Iris pigment epithelial cell (primary cell): ENCODE measurements at places on chromosomes 2 and 18.

GRCh38 chr2:38619458-38620164 lies 16.9 kb upstream of the HNRNPLL start:
- peak; percentile 54 for DNase-seq

DNA sequence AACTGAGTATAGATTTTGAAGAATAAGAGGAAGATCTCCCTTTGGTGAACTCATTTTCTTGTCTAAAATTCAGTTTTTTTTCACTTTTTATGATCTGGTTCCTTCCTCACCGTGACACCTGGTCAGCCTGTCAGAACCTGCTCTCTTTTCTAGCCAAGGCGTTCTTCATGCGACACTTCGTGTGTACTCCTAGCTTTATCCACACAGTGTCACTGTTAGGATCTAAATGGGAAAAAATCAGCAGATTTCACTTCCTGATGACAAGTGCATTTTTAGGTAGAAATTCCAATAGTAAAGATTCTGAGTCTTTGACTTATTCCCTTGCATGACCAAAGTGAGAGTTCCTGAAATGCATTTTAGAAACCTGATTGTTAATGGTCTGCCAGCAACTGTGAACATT lies 89.8 kb downstream of the KLHL14 start:
- no peak for DNase-seq

DNA sequence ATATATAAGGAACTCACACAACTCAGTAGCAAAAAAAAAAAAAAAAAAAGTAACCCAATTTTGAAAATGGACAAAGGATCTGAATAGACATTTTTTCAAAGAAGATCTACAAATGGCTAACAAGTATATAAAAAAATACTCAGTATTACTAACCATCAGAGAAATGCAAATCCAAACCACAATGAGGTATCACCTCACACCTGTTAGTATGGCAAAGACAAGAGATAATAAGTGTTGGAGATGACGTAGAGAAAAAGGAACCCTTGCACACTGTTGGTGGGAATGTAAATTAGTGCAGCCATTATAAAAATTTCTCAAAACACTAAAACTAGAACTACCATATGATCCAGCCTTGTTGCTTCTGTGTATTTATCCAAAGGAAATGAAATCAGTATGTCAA lies 5.8 kb upstream of the CNDP1 start:
- DNase-seq = no peak

DNA sequence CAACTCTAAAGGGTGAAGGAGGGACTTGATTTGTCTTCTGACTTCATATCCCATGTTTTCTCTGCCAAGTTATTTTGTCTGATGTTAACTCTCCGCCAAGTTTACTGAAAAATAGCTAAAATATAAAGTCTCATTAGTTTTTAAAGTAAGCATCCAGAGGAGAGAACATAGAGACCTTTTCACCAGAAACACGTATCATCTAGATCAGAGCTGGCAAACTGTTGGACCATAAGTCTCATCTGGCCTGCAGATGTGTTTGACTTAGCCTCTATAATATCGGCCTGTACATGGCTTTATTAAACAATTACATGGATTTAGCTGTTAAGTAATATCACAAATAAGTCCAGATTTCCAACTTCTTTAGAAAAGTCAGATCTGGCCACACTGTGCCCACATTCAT lies 182.6 kb downstream of the PLCL1 start:
- DNase-seq = no peak

- DNase-seq = no peak
These were observed 462.7 kb downstream of the TGIF1 start for GRCh38 chr18:3912705-3913104.

GRCh38 chr2:205834796-205835195 lies 152.5 kb downstream of the NRP2 start:
- DNase-seq = no peak

GRCh38 chr18:60385693-60386092 lies 13.1 kb upstream of the MC4R start:
- no peak for DNase-seq

GRCh38 chr2:6967301-6967700 lies 50.1 kb downstream of the RNF144A start:
- DNase-seq = no peak

GRCh38 chr2:67994716-67995115 lies 68.1 kb downstream of the C1D start:
- DNase-seq = no peak

DNA sequence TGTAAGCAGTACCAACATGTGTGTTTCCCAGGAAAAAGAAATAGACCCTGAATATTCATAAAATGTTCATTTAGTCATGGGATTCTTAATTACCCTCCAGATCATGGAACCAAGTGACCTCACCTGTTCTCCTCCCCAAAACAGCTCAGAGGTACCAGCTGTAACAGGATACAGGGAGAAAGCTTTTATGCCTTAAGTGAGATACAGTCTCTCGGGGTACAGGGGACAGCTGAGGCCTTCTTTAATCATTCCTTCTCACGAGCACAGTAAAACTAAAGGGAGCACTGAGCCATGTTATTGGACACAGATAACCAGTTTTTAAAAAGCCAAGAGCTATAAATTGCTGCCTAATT lies 16.6 kb downstream of the EPHA4 start:
- no peak for DNase-seq

- DNase-seq = no peak
These were observed 527.5 kb downstream of the GALR1 start for GRCh38 chr18:77777163-77777562.

DNA sequence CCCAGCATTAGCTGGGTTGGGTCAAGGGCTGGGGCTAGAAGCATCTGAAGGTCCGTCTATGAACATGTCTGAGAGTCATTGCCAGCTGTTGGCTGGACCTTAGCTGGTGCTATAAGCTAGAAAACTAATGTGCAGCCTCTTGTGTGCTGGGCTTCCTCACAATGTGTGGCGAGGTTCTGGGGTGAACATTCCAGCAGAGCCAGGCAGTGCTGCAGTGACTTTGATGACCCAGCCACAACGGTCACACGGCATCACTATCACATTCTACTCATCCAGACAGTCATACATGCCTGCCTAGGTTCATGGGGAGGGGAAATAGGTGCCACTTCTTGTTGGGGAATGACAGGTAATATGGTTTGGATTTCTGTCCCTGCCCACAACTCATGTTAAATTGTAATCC lies 260.5 kb downstream of the CYP26B1 start:
- no peak for DNase-seq

GRCh38 chr2:19021721-19022120 lies 336.7 kb downstream of the OSR1 start:
- peak; percentile 56 for DNase-seq

GRCh38 chr18:13067966-13068365 lies 76.8 kb downstream of the CEP192 start:
- peak; percentile 17 for DNase-seq

DNA sequence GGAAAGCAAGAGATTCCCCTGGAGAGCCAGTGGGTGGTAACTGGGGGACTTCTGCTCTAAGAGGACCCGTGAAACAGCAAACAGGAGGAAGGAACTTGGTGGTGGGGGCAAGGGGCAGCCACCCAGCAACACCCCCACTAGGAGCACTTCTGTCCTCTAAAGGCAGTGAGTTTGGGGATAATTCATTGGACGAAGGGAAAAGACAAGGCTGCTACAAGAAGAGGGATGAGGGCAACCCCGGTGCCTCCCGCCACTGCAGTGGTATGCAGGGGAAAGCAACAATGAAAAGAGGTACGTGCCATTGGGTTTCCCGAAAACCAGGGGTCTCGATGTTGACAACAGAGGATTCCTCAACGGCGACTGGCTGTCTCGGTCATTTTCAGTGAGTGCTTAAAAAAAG lies 9.1 kb downstream of the RPL31 start:
- no peak for DNase-seq

GRCh38 chr18:10139783-10140410 lies 226.1 kb downstream of the VAPA start:
- peak; percentile 61 for DNase-seq

DNA sequence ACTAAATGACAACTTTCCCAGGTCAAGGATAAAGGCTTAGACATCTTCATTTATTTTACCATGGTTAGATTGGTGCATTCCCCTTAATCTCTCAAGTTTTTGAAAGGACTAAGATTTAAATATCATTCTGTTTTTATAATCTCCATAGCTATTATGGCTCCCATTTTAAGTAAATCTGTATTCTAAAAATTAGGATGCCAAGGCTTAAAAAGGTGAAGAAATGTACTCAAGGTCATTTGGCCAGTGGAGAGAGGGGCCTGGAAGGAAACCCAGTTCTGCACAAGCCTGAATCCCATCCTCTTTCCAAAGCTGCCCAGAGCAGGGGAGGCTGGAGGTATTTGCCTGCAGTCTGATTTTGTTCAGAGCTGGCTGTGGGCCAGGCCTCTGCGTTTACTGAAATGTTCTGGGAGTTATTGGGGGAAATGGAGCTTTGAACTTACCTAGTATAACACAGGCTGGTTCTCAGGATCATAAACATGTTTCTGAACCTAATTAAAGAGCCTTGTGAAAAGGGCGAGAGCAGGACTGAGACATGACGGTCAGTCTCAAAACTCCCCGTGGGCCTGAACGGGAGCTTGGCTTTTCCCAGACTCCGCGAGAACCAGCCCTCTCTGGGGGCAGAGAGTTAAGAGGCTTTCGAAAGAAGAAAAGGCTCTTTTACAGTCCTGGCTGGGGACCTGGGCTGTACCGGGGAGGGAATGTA lies 85.6 kb downstream of the DDX1 start:
- no peak for DNase-seq

DNA sequence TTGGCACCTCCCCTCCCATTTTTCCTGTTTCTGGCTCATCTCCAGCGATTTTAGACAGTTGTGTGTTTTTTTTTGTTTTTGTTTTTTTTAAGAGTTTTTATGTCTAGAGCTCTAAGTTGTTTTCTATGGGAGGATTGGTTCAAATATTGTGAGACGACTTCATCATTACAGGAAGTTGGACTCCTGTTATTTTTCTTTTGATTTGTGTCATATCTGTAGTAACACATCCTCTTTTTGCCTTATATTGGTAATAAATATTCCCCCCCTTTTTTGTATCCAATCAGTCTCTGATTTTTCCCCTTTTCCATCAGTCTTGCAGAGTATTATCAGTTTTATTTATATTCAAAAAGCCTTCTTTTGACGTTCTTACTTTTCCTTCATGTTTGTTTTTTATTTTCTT lies 89.0 kb downstream of the KIAA1328 start:
- no peak for DNase-seq

- DNase-seq = no peak
These were observed 66.7 kb downstream of the SKA1 start for GRCh38 chr18:50441501-50441900.

DNA sequence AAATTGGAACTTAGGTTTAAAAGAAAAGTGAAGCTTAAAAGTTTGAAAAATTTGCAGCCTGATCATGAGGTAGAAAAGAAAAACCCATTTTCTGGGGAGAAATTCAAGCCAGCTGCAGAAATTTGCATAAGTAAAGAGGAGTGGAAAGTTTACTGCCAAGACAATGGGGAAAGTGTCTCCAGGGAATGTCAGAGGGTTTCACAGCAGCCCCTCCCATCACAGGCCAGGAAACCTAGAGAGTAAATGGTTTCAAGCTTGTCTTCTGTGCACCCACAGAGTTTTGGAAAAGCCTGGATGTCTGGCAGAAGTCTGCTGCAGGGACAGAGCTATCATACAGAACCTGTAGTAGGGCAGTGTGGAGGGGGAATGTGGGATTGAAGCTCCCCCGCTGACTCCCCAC lies 254.0 kb upstream of the FSIP2 start:
- no peak for DNase-seq

DNA sequence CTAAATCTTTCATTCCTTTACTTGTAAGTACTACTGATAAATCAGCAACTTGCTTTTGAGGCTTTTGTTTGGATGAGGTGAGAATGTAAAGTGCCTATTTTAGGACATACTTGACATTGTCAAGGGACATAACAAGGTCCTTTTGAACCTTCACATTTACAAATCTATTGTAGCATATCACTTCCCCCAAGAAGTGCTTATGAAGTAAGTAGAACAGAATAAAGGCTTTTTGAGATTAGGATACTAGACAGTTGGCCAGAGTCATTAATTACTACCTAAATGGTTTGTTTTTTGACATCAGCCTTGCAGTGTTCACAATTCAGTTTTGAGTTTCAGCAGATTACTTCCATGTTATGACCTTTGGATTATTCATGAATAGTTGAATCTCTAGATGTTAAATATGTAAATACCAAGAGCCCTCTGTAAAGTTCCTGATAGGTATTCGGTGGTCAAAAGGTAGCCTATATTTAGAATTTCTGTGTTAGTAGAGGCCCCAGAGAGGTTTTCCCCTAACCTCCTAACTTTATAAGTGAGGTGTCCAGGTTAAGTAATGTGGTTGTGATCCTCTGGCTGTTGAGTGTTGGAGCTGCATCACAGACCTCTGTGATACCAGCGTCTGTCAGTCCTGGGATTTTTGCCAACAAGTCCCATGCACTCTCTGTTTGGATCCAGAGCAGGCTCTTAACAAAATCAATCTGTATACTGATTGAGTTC lies 67.2 kb downstream of the LCLAT1 start:
- peak; percentile 74 for DNase-seq

- no peak for DNase-seq
These were observed 90.7 kb downstream of the ZBTB7C start for GRCh38 chr18:48318436-48318835.

DNA sequence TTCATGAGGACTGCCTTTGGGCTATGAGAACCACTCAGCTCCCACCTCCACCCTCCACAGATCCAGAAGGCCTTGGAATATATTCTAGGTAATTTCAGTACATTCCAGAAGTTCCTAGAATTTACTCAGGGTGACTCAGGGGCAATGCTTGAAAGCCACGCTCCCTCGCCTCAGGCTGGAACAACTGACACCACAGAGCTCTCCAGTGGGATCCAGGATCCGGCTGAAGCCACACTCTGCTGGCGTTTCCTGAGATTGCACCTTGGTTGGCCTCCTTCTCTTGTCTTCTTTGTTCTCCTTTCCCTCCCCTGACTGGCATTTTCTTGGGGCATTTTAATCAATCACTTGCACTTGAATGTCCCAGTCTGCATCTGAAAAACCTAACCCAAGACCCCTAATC lies 92.6 kb upstream of the KCNE4 start:
- peak; percentile 89 for DNase-seq

DNA sequence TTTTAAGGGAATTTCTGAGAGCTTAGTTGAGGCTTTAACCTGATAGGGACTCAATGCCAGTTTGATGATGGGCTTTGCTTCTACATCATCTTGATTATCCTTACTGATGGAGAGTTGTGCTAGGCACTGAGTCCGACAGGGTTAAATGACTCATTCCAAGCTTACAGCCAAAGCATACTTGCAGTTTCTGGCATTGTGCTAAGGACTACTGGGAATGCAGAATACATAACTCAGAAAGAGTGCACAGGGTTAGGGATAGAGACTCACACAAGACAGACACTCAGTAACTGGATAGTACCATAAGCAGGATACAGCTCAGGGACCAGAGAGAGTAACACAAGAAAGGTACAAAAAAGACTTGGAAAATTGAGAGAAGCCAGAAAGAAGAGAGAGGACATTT lies 94.1 kb upstream of the SLC14A2 start:
- DNase-seq = peak; percentile 74

DNA sequence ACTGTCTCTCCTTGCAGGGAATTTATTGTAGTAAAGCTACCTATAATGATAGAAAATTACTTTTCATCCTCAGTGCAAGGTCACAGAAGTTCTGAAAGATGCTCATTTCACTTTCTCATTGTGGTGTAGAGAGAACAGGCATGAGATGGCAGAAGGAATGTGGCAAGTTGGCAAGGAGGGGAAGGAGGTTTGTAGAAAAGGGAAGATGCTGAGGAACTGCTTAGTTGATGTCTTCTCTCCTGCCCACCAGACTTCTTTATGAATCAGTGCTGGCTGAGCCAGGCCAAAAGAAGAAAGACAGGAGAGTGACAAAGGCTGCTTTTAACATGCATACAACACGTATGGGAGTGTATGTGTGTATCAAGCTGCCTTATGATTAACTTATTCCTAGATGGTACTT lies 164.4 kb downstream of the PRPF40A start:
- DNase-seq = no peak

GRCh38 chr2:96532641-96533291 lies 3.8 kb upstream of the ARID5A start:
- DNase-seq = no peak

- peak; percentile 15 for DNase-seq
These were observed 78.4 kb upstream of the MEX3C start for GRCh38 chr18:51275712-51276476.
